Right atrium auricular region (tissue), 2 donors: ENCODE measurements at places on chromosomes 1 and 21. TPM values are rescaled to one million over a fixed set of nuclear protein-coding genes. Genes with fewer than 3 reads are reported as not detected.

DNA sequence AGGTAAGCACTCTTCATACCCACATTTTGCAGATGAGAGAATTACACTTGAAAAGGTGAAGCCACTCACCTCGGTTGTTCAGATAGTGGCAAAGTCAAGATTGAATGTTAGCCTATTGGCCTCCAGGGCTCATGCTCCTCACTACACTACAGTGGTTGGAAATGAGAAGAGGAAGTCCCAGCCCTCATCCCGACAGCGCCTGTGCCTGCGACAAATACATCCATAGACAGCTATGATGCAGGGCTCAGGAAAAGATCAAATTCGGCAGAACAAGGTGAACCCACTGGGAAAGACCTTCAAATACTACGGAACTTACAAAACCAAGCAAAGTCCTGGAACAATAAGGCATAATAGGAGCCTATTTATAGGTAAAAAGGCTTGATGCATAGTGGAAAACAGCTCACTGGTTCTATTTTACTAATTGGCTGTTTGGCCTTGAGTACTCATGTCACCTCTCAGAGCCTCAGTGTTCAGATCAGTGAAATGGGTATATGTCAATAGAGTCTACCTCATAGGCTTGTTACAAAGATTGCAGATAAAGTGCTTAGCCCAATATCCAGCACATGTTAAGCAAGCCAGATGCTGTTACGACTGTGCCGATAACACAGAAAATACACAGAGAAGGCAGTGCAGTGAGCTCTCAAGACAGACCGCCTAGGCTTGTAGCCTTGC is 3.5 kb downstream of the SPOCD1 start:
- DNase-seq = peak; percentile 51

DNA sequence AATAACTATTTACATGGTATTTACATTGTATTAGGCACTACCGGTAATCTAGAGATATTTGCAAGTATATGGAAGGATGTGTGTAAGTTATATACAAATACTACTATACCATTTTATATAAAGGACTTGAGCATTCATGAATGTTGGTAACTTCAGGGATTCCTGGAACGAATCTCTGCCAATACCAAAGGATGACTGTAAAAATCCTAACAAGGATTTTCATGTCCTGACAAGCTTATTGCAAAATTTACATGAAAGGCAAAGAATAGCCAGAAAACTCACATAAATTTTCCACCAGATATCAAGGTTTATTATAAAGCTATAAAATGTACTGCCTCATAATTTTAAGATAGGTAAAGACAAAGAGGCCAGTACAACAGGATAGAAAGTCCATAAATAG is 325.2 kb upstream of the NRIP1 start:
- DNase-seq = no peak

- DNase-seq = no peak
Observed at GRCh38 chr21:39098696-39099200, 84.5 kb downstream of the PSMG1 start.

- no peak for DNase-seq
Observed at GRCh38 chr1:43651902-43652301, 2.0 kb downstream of the KDM4A start.

DNA sequence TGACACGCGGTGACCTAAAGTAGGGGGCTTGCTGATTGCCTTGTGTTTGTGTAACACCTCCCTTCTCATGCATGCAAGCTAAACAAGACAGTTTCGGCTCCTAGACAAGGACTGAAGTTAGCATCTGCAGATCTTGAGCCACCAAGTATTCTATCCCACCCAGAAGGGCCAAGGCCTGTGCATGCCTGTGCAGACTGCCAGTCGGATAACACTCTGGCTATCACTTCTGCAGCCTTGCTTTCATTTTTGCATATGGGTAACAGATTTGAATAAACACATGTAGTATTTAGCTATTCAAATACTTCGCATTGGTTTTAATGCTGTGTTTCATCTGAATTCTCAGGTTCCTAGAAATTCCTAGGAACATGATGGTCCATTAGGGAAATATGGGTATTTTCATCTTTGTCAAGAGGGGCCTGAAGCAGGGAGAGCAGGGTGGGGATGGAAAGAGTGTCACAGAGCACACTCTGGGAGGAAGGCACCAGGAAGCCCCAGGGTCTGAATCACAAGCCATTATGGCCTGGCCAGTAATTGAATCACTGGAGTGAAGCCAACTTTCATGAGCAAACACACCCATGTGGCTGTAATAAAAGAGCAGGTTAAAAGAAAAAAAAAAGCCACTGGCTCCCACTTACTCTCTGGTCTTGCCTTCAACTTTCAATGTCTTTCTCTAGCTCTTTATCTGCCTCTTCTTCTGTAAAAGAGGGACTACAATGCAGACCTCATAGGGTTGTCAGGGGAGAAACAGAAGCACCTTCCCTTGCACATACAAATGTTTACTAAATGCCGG is 28.3 kb downstream of the GADD45A start:
- no peak for DNase-seq

DNA sequence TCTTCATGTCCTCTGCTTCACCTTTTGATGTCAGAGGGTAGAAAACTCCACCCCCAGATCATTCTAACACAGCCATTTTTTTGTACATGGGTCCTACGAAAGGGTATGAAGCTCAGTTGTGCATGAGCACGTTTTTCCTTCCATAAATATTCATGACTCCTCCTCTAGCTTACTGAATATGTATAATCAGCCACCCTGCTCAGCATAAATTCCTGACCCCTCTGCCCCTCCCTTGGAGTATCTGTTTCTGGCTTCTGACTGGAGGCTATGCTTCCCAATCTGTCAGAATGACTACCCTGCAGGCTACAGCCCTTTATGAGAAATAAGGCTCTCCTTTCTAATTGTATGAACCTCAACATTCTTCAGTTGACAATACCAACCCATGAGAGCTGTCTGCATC is 42.8 kb upstream of the PARP1 start:
- DNase-seq = no peak

DNA sequence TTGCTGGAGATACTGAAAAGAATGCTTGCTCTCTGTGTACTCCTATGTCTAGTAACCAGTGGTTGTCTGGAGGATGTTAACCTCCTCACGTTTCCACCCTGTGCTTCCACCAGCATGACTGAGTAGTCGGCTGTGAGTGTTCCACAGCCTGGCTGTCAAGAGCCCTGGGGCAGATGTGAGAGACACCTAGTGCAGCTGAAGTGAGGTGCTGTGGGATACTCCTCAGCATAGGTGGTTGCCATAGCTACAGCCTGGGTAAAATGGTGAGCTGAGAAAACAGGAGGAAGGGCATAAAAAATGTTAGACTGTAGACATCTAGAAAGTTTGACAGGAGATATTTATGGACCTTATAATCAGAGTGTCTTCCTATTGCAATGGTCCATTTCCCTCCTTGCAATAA is 15.8 kb downstream of the IVL start:
- no peak for DNase-seq

- DNase-seq = peak; percentile 70
Observed at GRCh38 chr1:56578138-56578962, 1.0 kb downstream of the PLPP3 start.

DNA sequence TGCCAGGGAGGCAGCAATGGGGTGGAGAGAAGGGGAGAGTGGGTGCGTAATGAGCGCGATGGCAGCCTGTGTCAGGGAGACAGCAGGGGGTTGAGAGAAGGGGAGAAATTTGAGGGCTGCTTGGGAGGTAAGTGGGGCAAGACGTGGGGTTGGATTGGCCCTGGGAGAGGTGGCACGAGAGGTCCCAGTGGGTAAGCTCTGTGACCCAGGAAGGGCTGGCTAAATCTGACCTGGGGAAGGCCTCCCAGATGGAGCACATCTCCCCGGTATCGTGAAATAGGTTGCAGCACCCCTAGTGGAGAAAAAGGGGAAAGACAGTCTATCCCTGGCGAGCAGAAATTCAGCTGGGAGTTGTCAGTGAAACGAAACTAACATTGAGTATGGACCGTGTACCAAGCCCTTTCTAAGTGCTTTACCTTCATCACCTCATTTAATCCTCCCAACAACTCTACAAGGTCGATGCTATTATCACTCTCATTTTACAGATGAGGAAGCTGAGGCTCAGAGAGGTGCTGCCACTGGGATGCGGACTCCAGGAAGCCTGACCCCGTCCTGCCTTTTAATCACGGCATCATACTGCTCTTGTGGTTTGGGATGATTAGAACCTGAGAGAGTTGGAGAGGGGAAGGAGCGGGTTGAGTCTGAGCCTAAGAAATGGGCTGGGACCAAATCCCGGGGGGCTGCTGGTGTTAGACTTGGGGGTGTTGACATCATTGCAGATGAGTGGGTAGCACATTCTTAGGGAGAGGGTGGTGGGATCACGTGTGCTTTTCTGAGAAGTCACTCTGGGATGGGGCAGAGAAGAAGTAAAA is 56.6 kb upstream of the RPL11 start:
- peak; percentile 85 for DNase-seq

DNA sequence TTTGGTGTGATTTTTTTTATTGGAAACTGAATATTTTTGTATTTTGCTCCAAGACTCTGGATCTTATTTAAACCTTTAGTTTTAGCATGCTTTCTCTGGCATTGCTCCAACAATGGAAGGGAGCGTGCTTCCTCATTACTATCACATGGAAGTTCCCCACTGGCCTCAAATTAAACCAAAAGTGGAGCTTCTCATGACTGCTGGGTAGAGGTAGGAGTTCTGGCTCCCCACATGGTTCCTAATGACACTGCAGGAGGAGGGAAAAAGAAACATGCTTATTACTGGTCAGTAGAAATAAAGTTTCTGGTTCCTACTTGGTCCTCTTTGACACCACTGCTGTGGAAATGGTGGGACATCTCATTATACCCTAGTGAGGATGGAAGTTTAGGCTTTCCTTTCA is 310.5 kb downstream of the PTGER3 start:
- DNase-seq = no peak

GRCh38 chr1:111852261-111852721 is 96.6 kb downstream of the DDX20 start:
- DNase-seq = no peak

GRCh38 chr1:228363686-228364067 is 43.0 kb downstream of the TRIM11 start:
- no peak for DNase-seq

DNA sequence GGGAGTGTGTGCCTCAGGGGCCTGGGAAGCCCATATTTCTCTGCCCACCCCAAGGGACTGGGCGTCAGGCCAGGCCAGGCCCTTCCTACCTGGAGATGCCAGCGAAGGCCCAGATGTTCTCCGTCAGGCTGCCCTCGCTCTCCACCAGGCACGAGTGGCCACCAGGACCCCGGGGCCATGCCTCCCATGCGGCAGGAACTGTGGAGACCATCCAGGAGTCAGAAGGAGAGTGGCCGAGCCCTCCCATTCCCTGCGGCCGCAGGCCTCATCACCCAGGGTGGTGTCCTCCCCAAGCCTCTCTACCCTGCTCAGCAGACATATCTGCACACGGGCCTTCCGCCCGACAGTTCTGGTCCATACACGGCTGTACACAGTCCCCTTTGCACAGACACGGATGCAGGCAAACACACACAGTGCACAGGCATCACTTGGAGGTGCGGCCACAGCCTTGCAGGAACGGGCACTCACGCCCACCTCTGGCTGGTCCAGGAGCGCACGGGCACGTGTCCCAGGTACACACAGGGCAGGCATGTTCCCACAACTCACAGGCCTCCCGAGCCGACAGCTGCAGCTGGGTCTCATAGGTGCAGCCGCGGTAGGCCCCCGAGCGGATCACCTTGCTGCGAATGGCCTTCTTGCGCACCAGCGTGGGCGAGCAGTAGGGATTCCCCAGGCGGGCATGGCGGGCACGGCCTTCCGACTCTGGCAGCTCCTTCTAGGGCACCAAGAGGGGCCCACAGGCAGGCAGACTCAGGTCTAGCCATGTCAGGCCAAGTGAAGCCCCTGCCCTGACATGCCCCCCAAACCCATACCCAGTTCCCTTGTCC is 5.9 kb upstream of the KIF17 start:
- no peak for DNase-seq

DNA sequence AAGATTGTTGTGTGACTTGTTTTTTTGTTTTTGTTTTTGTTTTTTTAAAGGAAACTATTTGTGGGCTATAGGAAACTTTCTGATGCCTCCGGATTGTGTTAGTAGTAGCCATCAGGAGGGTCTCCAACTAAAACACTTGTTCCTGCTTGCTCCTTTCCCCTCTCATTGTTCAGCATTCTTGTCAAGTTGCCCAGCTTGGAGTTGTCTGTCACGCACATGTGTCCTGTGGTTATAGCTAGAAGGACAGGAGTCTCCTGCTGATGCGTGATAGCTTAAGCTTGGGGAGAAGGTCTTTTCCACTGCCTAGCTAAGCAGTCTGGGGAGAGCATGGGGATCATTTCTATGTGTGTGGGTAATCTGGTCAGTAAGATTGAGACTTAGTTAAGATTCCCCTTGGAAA is 3.2 kb upstream of the LYPLA2 start:
- no peak for DNase-seq

DNA sequence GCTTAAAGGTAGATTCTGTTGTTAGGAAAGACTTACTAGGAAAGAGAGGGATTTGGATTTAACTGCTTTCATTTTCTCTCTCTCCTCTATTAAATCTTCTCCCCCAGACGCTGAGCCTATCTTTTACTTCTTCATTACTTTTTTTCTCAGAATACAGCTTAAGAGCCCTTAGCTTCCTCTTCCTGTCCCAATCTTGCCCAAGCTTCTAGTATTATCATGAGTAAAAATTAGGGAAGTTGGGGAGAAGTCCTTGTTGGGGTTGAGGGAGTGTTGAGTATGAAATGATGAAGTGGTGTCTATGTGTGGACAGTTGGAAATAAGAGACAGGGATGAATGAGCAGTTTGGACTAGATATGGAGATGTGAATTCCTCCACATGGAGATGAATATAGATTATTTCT is 35.0 kb downstream of the ACP6 start:
- DNase-seq = no peak

DNA sequence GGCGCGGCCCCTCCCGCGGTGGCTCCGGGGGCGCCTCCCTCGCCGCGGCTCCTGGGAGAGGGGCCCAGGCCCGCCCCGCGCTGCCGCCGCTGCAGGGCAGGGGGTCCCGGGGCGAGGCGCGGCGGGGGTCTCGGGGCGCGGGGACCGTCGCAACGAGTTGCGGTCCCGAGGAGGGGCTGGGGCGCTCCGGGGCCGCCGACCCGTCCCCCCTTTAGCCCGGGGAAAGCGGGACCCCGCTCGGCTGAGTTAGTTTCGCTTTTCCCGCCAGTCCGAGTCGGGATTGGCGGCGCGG is 493 bp downstream of the SPSB1 start:
- DNase-seq = no peak

- DNase-seq = no peak
Observed at GRCh38 chr1:99657213-99658030, 11.5 kb downstream of the PALMD start.

- DNase-seq = no peak
Observed at GRCh38 chr1:41486371-41487125, 2.1 kb upstream of the EDN2 start.

- DNase-seq = no peak
Observed at GRCh38 chr1:204464187-204464631, 30.4 kb downstream of the PIK3C2B start.

- DNase-seq = no peak
Observed at GRCh38 chr1:63027176-63027575, 243.2 kb downstream of the ATG4C start.

Gene CEP104
- total RNA-seq = 25.9 TPM

Gene REN
- not detected for total RNA-seq

Gene MYOG
- total RNA-seq = not detected

Gene C4BPB
- not detected for total RNA-seq

Gene SLC45A1
- 1.0 TPM for total RNA-seq

Gene RCSD1
- 26.5 TPM for total RNA-seq

Gene MATN1
- total RNA-seq = not detected

Gene FMO5
- total RNA-seq = 0.86 TPM

Gene PLPPR4
- 0.51 TPM for total RNA-seq

Gene LAPTM5
- 62.8 TPM for total RNA-seq

Gene COA6
- 36.4 TPM for total RNA-seq
